ENCODE measurements at places on chromosomes 12 and 14. TPM values are rescaled to one million over a fixed set of nuclear protein-coding genes. Genes with fewer than 3 reads are reported as not detected.

GRCh38 chr12:113892556-113892955 lies 73.6 kb downstream of the RBM19 start:
- no peak for DNase-seq

- no peak for DNase-seq
These were observed 49.8 kb downstream of the TRAF3 start for GRCh38 chr14:102826751-102827675.

Gene GALNT6
- 1.7 TPM for total RNA-seq

Gene C12orf75
- total RNA-seq: 121 TPM

DNA sequence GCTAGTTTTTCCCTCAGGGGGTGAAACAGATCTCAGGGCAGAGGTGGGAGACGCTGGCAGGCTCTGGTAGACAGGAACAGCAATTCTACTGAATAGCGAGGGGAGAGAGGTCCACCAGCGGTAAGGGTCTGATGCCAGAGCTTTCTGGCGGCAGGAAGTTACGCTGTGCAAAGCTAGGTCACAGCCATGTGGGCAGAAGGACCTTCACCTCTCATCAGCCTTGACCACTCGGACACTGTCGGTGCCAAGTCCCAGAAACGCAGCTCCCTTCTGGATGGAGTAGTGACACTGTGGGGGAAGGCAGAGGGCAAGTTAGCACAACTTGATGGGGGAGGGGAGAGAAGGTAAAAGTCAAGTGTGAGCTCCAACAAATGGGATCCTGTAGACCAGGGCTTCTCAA lies 10.3 kb upstream of the ZNF740 start:
- DNase-seq: no peak

Data from testis (tissue), 5 donors.